ENCODE measurements at places on chromosomes 5 and 9.

DNA sequence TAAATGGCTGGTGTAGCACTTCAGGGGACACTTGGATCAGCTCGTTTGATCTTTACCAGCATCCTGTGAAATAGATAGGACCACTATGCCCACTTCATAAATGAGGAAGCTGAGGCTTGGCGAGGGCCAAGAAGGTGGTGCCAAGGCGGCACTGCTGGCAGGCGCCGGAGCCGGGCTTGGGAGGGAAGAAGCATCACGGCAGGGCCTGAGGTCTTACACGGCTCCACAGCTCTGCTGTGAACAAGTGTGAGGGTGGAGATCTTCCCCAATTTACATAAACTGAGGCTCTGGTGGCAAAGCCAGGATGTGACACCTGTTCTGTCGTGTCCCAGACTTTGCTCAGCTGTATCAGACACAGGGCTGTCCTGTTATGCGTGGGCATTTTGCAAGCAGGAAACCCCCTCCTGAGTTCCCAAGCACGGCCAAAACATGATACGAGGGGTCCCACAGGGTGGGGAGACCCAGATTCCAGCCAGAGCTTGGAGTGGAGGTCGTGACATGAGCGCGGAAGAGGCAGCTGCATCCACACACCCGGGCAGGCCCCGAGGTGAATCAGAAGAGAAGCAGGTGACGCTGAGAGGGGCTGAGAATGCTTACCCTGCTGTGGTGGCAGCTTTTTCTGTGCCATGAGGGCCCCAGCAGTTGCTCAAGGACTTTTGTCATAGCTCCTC is 117.5 kb upstream of the BOD1 start:
- no peak for DNase-seq

DNA sequence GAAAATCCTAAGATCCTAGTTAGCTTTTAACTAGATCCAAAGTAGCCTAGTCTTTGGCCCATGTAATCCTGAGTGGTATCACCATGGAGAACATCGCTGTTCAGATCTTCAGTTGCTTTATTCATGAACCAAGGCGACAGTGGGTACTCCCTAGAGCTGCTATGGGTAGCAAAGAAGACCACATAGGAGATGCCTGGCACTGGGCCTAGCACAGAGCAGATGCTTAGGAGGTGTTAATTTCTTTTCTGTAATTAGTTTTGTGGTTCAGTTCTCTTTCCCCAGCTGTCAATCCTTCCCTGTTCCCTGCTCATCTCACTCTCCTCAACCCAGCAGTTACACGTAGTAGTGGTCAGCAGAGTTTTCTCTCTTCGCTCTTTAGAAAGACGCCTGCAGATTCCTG is 9.3 kb downstream of the CAST start:
- no peak for DNase-seq

DNA sequence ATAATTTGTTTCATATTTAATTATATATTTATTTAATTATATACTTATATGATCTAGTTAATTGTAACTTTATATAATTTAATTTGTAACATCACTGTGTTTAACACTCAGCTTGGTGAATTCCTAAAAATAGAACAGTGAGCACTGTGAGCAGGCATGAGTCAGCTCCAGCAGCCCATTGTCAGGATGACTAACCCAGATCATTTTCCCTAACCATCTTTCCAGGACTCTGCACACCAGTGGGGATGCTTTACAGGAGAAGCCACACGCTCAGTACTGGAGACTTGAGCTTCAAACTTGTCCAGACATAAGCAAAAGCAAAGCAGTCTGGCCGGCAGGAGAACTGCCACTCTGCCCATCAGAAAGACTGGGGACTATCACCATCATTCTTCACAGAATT is 446.2 kb upstream of the TRPC7 start:
- DNase-seq: no peak

DNA sequence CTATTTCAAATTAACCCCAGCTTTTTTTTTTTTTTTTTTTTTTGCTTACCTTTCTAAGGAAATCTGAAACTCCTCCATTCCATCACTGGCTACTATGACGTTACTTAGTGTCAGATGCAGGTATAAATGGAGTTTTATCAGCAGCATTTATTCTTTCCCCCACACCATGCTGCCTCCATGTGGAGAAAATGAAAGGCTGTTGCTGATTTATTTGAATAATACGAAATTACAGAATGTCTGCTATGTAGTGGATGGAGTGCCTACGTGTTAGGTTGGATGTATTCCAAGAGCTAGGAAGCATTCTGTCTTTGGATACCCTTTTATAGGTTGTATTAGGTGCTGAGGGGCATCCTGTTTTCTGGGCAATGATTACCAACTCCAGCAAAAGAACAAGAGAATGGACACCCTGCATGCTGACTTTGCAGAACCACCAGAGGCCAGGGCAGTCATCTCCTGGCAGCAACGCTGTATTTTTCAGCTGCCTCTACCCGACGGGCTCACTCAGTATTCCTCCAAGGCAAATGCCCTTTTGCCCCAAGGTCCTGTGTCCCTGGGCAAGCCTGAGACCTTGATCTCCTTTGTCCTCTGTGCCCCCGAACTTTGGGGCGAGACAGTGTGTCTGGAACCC is 199.5 kb downstream of the ALDH1A1 start:
- DNase-seq: no peak

DNA sequence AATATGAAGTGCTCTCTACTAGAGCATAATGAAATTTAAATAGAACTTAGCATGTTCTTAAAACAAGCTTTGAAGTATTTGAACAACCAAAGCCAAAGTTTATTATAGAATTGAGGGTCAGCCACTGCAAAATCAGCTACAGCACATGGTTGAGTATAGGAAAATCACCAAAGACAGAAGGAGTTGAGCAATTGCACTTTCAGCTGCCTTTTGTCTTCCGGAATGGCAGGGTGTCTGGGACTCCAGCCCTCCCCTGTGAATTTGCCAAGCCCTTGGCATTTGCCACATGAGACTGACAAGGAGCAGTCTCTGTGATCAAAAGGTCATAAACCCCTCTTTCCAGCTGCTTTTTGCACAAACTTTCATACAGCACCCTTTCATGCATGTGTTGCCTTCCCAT is 8.5 kb upstream of the LURAP1L start:
- no peak for DNase-seq

DNA sequence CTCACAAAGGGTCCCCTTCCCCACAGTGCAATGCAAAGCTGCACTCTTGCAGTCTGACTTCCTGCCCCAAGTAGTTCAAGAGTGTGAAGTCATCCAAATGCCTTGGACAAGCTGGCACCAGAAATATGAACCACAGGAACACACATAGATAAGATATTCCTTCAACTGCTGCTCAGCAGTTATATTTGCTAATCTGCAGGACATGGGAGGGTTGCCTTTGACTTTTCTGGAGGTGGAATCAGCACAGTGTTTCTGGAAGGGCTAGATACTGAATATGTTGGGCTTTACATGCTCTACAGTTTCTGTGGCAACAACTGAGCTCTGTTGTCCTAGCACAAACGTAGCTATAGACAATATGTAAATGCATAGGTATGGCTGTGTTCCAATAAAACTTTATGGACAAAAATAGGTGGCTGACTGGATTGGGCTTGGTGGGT is 96.7 kb upstream of the PCA3 start:
- DNase-seq: no peak

GRCh38 chr9:76231001-76231400 is 163.2 kb downstream of the RFK start:
- no peak for DNase-seq

DNA sequence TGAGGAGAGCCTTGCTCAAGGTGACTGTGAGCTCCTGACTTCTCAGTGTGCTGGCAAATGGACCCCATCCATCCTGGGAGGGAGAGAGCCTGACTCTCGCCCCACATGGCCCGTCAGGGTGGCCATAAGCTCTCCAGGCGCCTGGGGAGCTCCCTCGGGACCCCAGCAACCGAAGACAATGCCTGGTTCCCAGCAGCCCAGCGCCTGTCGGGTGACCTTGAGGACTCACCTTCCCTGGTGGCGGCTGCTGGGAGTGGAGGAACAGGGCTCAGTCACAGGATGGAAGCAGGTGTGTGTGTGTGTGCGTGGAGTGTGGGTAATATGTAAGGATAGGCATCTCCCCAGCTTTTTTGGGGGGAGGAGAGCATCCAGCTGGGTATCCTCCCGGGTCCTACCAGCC is 190.3 kb downstream of the MELK start:
- no peak for DNase-seq

DNA sequence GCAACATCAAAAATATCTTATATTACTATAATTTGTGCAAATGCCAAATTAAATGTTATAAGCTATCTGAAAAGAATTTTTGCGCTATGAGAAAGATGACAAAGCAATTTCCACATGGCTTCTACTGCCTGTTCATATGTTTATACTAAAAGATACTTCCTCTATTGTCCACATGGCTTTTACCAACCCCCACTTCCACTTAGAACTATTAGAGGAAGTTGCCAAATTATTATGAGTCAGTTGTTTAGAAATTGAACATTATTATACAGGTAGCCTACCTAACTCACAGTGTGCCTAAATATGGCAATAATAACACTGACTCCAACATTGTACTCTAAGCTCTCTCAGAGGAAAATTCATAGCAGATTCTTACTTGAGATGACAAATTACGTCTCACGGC is 37.6 kb upstream of the SLC27A6 start:
- no peak for DNase-seq

- no peak for DNase-seq
Measured at GRCh38 chr9:130337784-130338380, 72.3 kb downstream of the HMCN2 start.

DNA sequence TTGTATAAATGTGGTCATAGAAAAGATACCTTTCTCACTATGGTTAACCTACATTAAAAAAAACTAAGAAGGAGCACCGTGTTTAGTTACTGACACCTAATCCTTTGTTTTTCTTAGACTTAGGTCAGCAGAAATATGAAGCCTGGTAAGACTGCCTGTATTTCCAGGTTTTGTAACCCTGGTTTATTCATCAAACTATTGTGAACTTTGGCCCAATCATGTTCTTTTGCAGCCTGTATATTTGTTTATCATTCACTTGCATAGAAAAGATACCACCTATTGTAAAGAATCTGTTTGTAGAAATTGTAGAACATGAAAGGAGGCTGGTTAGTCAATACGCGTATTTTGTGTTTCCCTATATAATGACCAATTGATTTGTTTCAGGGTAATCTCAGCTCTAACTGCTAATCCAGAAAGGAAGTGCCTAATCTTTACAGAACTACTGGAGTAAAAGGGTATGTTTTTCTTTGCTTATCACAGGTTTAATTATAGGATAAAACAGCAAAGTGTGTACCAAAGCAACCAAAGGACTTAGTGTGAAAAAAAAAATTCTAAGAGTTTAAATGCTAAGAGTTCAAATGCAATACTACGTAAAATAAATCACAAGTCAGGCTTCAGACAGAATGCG is 103.6 kb downstream of the LURAP1L start:
- no peak for DNase-seq

DNA sequence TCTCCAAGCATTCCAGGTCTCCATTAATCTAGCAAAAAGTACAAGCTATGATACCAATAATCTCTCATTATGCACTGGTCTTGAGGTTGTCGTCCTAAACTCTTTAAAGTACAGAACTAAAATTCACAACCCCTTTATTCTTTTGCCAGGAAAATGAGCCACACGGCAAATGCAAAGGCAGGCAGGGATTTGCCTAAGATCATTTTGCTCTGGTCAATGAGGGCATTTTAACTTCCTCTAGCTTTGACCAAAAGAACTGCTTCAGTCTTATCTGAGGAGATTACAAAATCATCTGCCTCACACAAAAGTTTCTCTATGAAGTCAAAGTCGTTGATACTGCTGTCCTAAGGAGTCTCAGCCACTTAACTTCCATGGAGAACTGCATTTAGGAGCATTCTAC is 51.8 kb downstream of the EPB41L4B start:
- DNase-seq: no peak

- DNase-seq: peak; percentile 49
Measured at GRCh38 chr9:74379718-74380117, 117.4 kb upstream of the RORB start.

DNA sequence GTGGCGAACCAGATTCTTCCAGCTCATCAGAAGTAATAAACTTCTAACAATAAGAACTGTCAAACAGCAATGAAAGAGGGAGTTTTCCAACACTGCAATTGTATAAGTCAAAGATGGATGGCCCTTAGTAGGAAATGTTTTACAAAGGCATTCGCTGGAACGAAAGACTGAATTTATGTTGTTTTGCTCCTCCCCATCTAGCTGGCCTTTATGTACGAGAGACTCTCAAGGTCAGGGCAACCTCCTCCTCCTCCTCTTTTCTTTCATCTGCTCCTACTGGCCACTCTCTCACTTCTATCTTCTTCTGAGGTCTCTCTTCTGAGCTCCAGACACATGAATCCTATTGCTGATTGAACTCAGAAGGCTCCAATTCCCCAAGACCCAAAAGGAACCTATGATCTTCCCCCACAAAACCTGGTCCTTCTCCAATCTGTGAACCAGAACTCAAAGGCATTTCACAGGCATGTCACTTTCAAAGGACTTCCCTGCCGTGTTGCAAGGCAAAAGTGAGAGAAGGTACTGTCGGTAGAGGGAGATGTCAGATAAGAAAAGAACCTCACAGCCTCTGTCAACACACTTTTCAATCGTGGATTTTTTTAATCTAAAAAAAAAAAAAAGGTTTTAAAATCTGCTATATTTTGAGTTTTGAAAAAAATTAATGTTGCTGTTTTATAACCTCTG is 28.5 kb upstream of the PUM3 start:
- no peak for DNase-seq

DNA sequence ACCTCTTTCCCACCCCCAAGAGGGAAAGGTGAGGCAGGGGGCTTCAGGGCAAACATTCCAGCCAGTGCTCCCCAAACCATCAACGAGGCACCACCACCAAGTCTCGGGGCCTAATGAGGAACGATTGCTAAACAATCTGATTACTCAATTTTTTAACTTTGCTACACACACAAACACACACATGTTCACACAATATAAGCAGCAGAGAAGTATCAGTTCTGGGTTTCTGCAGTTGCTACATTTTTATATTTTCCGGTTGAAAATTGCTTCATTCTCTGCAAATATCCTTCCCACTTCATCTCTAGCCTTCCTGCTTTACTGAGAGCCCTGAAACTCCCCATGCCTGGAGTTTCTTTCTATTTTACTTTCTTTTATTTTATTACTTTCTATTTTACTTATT is 60.2 kb downstream of the FEM1C start:
- no peak for DNase-seq

- DNase-seq: no peak
Measured at GRCh38 chr9:125794708-125795107, 47.5 kb downstream of the PBX3 start.

GRCh38 chr9:70049672-70050271 is 6.1 kb downstream of the MAMDC2 start:
- DNase-seq: no peak

- peak; percentile 40 for DNase-seq
Measured at GRCh38 chr9:94639061-94639998, at the start of gene FBP1. Gene FBP1 (minus strand): TSS chr9:94639518. CDS start chr9:94639310, 208 bp downstream.
